ENCODE measurements at places on chromosomes 7 and 10. TPM values are rescaled to one million over a fixed set of nuclear protein-coding genes. Genes with fewer than 3 reads are reported as not detected.

ASB15 gene
- polyA plus RNA-seq, result not detected

NPFFR1 gene
- not detected for polyA plus RNA-seq

DENND2A gene
- 3.5 TPM for polyA plus RNA-seq

TUBB8 gene
- polyA plus RNA-seq, result 0.13 TPM

TMEM176A gene
- polyA plus RNA-seq, result not detected

EBLN1 gene
- not detected for polyA plus RNA-seq

LIPJ gene
- not detected for polyA plus RNA-seq

IGFBP3 gene
- polyA plus RNA-seq, result 51.2 TPM

HTR7 gene
- polyA plus RNA-seq, result 0.16 TPM

MLXIPL gene
- polyA plus RNA-seq, result 0.32 TPM

CALCR gene
- 0.12 TPM for polyA plus RNA-seq

TMEM176B gene
- polyA plus RNA-seq, result 0.15 TPM

IQUB gene
- 0.10 TPM for polyA plus RNA-seq

HMX3 gene
- polyA plus RNA-seq, result not detected

MYH16 gene
- polyA plus RNA-seq, result 0.41 TPM

CALML3 gene
- not detected for polyA plus RNA-seq

CAV1 gene
- polyA plus RNA-seq, result 968 TPM

All from SK-N-SH (cell line).